Pons (tissue), 1 donor: ENCODE measurements at places on chromosomes 12 and 14.

DNA sequence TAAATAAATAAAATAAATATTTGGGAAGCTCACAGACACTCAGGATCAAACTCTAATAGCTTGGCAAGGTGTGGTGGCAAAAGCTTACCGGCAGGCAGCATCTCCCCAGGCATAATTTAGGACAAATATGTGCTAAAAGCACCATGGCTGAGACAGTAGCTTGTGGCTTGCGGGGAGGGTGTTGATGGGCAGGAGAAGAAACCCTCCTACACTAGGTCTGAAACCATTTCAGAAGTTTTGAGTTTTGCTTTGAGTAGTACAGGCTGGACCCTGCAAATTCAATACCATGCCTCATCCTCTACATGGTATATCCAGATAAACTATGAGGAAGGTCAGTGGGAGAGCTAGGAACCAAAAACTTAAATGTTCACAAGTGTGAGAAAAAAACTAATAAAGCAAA lies 33.1 kb downstream of the MAP3K9 start:
- no peak for DNase-seq

- peak; percentile 34 for DNase-seq
Observed at GRCh38 chr12:94244165-94245133, 96.1 kb downstream of the PLXNC1 start.

- no peak for DNase-seq
Observed at GRCh38 chr12:74780182-74780849, 242.7 kb downstream of the ATXN7L3B start.

DNA sequence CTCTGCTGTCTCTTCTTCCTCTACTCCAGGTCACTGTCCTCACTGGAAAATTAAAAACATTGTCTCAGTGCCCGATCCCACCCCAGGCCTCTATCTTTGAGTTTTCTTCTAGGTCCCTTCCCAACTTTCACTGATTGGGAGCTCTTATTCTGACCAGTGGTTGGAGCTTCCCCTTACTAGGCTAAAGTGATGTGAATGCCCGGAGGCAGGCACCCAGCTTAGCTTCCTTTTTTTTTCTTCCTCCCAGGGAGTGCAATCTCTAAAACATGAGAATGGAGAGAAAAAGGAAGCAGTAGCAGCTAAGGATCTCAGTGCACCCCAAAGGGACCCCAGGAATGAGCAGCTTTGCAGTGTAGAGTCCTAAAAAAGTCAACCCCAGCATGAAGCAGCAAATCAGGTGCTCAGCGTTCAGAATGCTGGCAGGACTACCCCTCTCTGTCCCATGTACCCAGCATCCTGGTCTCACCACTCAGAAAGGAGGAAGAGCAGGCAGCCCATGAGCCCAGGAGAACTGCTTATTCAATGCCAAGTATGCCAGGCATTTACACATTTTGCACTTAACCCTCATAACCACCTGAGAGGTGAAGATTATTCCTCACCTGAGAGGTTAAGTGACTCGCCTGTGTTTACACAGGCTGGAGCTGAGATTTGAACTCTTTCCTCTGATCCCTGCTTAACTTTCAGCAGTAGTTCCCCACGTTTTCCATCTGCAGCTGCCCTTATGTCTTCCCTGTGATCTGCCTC lies 146.2 kb upstream of the PWP1 start:
- DNase-seq, result no peak

DNA sequence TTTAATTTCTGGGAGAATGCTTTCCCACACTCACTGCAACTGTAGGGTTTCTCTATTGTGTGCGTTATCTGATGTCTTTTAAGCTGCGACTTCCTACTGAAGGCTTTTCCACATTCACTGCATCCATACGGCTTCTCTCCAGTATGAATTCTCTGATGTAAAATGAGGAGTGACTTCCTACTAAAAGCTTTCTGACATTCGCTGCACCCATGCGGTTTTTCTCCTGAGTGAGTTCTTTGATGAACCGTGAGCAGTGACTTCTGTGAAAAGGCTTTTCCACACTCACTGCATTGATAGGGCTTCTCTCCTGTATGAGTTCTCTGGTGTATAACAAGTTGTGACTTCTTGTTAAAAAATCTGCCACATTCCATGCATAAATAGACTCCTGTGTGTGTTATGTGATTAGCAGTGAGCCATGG lies 29.7 kb downstream of the ZNF605 start:
- DNase-seq, result no peak

GRCh38 chr12:117968151-117968789 lies 520 bp downstream of the KSR2 start:
- DNase-seq, result no peak

GRCh38 chr12:57952766-57953165 lies 11.4 kb downstream of the ATP23 start:
- no peak for DNase-seq

DNA sequence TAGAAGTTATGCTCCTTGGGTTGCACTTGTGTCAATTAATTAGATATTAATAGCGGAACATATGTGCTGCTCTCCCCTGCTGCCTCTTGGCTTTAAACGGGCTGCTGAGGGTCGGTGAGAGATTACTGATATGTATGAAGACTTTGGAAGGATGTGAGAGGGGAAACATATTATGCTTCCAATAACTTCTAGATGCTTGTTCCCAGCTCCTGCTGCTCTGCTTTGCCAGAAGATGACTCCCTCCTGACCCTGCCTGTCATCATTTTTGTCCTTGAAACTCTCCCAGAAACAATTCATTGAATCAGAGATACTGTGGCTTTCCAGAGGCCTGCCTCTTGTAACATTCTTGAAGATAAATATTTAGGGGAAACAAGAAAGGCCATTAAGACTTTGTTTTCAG lies 300.1 kb upstream of the STXBP6 start:
- DNase-seq, result no peak

- DNase-seq, result no peak
Observed at GRCh38 chr14:86787717-86788116, 1205.3 kb downstream of the GALC start.

- peak; percentile 28 for DNase-seq
Observed at GRCh38 chr12:113852695-113853490, 113.2 kb downstream of the RBM19 start.

- no peak for DNase-seq
Observed at GRCh38 chr12:53496752-53497032, 2.6 kb downstream of the MAP3K12 start.

DNA sequence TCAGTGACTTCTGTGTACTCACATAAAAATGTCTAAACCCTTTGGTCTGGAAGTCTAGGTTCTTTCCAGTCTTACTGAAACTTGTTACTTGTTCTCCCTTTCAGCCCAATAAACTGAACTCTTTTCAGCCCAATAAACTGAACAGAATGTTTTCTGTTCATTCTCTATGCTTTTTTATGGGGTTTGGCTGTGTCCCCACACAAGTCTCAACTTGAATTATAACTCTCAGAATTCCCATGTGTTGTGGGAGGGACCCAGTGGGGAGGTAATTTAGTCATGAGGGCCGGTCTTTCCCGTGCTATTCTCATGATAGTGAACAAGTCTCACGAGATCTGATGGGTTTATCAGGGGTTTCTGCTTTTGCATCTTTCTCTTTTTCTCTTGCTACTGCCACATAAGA lies 15.0 kb upstream of the NEDD1 start:
- no peak for DNase-seq

- peak; percentile 68 for DNase-seq
Observed at GRCh38 chr12:46342562-46343033, 30.0 kb downstream of the SLC38A2 start.

DNA sequence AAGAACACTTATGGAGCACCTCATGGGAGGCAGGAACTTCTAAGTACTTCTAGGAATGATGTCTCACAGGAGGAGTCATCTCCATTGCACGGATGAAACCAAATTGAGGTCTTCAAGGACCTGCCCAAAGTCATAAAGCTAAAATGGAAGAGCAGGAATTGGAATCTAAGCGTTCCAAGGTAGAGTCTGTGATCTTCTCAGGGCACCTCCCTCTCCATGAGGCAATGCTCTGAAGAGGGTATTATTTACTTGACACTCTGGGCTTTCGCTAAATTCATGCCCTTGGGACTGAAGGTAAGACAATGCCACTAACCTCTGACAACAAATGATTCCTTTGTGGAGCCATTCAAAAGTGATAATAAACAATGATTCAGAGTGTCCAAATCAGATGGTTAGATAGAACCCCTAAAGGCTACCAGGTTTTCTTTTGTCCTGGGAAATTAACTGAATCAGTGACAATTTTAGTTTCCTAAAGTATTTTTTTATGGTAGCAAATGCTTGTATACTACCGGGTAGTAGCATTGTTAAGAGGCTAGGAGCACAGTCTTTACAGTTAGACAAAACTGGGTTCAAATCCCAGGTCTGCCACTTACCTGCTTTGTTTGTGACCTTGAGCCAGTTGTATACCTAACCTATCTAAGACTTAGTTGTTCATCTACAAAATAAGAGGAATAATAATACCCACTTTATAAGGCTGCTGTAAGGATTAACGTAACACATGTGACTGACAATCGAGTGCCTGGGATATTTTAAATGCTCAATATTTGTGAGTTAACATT lies 12.3 kb downstream of the HMGA2 start:
- DNase-seq, result no peak

DNA sequence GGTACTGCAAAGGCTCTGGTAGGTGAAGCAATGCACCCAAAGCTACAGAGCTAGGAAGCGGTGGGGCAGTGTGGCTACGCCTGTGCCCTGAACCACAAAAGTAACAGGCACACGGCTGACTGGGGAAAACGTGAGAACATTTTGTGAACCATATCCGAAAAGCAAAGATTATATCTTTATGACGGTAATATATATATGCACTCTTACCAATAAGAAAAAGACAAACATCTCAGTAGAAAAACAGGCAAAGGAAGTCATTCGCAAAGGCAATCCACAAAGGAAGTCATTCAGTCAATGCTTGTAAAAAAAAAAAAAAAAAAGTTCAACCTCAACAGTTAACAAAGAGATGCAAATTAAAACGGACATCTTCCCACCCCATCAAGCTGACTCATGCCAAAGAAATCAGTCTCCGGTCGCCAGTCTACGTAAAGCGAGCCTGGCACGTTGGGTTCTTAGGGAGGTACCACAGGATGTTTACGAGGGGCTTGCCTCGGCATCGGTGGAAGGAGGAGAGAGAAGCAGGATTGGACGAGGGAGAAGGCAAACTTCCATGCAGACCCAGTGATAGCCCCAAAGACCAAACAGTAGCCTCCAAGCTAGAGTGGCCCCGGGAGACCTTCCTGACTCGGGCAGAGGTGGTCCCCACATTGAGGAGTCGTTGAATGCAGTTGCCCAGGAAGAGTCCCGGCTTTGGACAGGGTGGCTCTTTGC lies 39.4 kb upstream of the PPP2R5C start:
- no peak for DNase-seq

- DNase-seq, result peak; percentile 87
Observed at GRCh38 chr14:65095633-65096205, 6.6 kb downstream of the MAX start.

- DNase-seq, result peak; percentile 47
Observed at GRCh38 chr12:28793581-28794151, 355.4 kb upstream of the FAR2 start.
